Activated CD8-positive, alpha-beta T cell treated with anti-CD3 and anti-CD28 coated beads, Interleukin-2, amount 10 ng/mL, durations not matched to agents 7 days and 5 days (primary cell): ENCODE measurements at places on chromosomes 5 and 9. TPM values are rescaled to one million over a fixed set of nuclear protein-coding genes. Genes with fewer than 3 reads are reported as not detected.
A peak's percentile ranks its signal among the peaks of the same experiment; 100 is the strongest.

Gene LECT2
- not detected for total RNA-seq

Gene HTR4
- total RNA-seq: not detected

Gene KCNIP1
- not detected for total RNA-seq

Gene PCDHA8
- total RNA-seq: not detected

Gene SLC25A48
- total RNA-seq: not detected

Gene AQP3
- 31.4 TPM for total RNA-seq

Gene SOWAHA
- not detected for total RNA-seq

Gene PCDHB10
- not detected for total RNA-seq

Gene ADAMTSL1
- not detected for total RNA-seq

Gene PCDHGA4
- not detected for total RNA-seq

Gene SPATA31A3
- not detected for total RNA-seq

Gene PCDHA1
- not detected for total RNA-seq

Gene PRDM9
- not detected for total RNA-seq

Gene CHSY3
- total RNA-seq: not detected

DNA sequence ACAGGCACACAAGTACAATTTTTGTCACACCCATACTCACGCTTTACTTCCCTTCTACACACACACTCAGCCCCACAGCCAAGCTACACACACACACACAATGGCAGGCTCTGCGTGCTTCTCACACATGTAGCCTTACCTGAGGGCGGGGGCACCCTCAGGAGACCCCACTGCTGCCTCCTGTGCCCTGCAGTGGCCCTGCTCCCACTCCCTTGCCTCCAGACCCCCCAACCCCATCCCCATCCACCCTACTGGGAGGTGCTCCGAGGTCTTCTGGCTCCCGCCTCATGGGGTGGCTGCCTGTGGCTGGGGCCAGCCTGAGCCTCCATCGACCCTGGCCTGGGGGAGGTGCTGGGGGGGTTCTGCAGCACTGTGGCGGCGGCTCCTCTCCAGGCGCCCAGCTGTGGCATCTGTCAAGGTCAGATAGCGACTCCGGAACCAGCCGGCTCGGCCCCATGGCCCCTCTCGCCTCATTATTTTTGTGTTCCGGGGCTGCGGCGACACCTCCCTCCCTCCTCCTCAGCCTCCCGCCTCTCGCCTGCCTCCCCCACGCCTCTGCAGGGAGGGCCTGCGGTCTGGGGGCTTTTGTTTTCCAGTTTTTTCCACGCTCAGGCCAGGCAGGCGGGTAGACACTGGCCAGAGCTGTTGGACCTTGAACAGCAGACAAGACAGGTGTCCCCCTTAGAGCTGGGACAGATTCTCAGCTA lies 21.7 kb downstream of the CXXC5 start:
- peak; percentile 64 for DNase-seq

DNA sequence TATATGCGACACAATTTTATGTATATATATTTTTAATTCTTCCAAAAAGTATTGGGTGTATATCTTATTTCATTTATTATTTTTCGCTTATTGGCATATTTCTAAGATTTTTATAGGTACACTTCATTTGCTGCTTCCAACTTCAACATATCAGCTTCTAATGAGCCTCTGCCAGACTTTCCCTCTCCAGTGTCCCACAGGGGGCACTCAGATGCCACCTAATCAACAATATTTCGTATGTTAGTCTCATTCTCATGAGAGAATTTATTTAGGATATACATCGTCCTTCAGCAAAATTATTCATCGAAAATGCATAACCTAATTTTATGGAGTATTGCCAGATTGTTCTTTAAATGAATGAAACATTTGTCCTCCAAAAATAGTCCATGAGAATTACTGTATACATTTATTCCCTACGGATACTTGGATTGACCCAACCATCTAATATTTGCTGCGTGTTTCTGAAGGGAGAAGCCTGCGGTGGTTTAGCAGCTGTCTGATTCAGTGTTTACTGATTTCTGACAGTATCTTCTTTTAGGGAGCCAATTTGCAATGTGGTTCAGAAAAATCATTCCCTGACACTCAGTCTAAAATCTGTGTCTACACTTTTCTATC lies 100.6 kb upstream of the SELENOP start:
- peak; percentile 66 for DNase-seq

GRCh38 chr9:7206221-7206758 lies 448.5 kb downstream of the KDM4C start:
- no peak for DNase-seq

DNA sequence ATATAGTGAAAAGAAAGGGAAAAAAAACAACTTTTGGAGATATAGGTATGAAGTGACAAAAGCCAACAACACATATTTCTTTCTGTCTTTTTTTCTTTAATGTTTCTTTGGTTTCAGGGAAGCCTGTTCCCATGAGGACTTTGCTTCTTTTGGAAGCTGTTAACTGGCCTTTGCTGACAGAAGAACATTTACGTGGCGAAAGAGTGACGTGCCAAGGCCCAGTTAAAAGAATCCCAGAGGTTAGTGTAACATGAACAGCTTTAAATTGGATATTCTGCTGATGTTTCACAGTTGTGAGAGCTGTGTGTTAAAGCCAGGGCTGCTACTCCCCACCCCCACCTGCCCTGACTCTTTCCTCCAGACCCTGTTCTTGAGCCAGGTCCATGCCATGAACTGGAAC lies 275.9 kb downstream of the CRB2 start:
- DNase-seq: no peak

- no peak for DNase-seq
These were observed 45.6 kb downstream of the GNAQ start for GRCh38 chr9:77985996-77986395.

- DNase-seq: no peak
These were observed 36.3 kb downstream of the CXXC5 start for GRCh38 chr5:139684350-139684880.

- DNase-seq: no peak
These were observed 191.7 kb downstream of the DRD1 start for GRCh38 chr5:175252234-175252805.

- no peak for DNase-seq
These were observed 234.9 kb downstream of the SAXO1 start for GRCh38 chr9:18798106-18798505.

DNA sequence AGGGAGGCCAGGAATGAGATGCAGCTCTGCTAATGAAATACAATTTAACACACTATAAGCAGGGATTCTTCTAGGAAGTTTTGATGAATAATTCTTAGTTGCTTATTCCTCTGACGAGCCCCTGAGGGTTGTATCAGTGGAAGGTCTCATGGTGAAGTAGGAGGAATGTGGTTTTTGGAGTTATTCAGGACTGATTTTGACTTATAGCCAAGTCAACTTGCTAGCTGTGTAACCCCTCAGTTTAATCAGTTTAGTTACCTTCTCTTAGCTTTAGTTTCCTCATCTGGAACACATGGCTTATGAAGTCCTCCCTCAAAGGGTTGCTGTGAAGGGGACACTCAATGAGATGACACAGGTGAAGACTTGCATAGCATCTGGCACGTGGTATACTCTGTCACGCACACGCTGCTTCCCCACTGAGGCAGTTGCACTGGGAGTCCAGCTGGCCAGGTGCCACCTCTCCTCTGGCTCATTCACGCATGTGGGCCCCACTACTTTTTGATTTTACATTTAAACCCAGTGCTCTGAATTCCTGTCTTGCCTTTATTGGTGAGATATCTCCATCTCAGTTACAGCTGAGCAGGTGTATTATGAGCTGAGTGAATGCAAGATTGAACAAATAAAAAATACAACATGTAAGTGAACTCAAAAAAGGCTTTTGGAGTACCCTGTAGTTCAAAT lies 415.0 kb downstream of the ARHGEF28 start:
- DNase-seq: no peak

DNA sequence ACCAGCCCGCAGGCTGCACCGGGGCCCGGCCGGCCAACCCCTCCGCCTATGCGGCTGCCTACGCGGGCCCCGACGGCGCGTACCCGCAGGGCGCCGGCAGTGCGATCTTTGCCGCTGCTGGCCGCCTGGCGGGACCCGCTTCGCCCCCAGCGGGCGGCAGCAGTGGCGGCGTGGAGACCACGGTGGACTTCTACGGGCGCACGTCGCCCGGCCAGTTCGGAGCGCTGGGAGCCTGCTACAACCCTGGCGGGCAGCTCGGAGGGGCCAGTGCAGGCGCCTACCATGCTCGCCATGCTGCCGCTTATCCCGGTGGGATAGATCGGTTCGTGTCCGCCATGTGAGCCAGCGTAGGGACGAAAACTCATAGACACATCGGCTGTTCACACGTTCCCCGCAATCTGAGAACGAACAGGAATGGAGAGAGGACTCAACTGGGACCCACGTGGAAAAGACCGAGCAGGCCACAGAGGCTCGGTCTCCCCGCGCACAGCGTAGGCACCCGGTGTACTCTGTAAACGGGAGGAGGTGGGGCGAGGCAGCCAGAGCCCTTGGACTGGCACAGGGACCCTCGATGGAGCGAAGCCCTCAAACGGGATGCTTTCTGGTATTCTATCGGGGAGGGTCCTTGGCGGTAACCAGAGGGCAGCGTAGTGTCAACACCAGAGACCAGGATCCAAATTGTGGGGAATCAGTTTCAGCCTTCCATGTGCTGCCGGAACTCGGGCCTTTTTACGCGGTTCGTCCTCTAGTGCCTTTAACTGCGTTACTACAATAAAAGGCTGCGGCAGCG lies 1.9 kb downstream of the FOXE1 start:
- DNase-seq: no peak

GRCh38 chr5:159849437-159850083 lies 66.7 kb upstream of the ADRA1B start:
- DNase-seq: no peak

DNA sequence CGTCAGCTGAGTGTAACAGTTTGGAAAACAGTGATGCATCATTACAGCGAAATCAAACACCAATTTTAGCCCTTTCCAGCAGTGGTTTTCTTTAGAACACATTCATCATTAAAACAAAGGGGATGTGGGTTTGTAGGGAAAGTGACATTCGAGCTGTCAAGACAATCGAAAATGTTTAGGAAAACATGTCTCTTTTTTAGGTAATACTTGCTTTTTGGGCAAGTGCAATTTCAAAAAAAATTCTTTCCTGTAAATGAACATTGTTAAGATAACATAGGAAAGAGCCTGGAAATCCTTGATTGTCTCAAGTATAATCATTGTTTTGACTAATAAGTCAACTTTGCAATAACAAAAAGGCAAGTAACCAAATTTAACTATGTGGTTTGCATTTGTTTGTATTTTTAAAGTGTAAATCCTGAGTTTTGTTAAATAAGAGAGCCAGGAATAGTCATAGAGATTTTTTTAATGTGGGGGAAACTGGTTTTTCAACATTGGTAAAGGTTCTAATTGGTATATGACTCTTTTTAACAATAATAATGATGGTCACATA lies 182.5 kb downstream of the TTLL11 start:
- no peak for DNase-seq

DNA sequence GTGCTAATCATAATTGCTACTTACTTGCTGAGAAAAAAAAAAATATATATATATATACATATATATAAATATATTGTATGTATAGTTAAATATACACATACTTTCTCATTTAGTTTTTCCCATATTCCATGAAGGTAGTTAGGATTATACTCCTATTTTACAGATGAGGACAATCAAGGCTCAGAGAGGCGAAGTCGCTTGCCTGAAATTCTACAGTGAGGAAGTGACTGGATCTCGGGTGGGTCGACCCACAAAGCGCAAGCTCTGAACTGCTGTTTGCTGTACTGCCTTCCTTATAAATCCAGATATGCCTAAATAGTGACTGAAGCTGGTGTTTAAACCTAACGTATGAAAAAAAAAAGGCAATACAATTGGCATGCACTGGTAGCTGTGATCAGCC lies 148.3 kb upstream of the TBC1D2 start:
- DNase-seq: no peak

DNA sequence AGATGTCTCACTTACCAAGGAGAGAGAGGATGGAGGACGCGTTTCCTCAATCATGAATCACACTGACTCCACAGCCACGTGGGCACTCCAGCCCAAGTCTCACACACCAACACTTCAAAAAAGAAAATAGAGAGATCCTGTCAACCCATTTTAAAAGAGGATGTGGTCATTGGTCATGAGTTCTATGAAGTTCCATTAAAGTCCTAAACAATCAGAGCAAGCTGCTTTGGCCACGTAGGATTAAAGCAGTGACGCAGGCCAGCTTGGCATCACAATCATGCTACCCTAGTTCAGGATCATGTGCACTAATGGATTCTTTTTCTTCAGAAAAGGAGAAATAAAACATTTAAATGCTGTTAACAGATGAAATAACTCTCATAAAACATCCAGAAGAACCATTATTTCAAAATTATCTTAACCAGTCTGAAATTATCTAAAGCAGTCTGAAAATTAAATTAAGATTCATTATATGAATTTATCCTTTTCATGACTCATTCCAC lies 108.1 kb downstream of the SEMA5A start:
- no peak for DNase-seq

DNA sequence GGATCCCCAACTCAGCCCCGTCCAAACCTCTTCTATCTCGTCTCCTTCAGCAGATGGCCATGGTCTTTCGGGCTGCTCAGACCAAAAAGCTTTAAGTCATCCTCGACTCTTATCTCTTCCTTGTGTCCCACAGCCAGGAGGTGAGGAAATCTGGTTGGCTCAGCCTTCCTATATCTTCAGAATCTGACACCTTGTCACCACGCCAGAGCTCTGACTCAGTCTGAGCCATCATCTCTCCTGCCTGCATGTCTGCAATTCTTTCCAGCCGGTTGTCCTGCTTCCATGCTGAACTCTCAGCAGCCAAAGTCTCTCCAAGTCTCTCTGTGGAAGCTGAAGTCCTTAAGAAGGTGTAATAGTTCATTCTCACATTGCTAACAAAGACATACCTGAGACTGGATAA lies 419.3 kb upstream of the ADAMTS16 start:
- DNase-seq: no peak

GRCh38 chr5:138632900-138633489 lies 57.8 kb upstream of the HSPA9 start:
- no peak for DNase-seq

GRCh38 chr5:55592388-55593114 lies 57.8 kb upstream of the PLPP1 start:
- DNase-seq: no peak

- DNase-seq: no peak
These were observed 33.5 kb upstream of the DMRT3 start for GRCh38 chr9:942805-943580.

GRCh38 chr5:180607861-180608571 lies 16.7 kb upstream of the SCGB3A1 start:
- no peak for DNase-seq

DNA sequence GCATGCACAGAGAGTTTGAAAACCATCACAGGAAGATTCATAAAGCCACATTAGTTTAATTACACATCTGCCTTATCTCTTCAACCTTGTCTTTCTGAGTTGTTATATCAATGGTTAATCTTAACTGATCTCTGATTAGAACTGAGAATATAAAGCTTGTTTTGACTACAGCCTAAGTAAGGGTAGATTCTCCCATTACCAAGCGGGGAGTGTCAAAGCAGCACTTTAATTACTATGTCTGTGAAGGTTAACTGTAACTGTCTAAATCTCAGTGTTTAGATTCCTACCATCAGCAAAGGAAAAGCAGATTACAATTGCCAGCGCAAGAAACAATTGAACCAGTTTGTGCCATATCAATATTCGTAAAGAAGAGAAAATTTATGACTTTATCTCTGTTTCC lies 348.7 kb downstream of the CDH12 start:
- DNase-seq: no peak
